ENCODE measurements at places on chromosomes 11 and 22.
A peak's percentile ranks its signal among the peaks of the same experiment; 100 is the strongest.

DNA sequence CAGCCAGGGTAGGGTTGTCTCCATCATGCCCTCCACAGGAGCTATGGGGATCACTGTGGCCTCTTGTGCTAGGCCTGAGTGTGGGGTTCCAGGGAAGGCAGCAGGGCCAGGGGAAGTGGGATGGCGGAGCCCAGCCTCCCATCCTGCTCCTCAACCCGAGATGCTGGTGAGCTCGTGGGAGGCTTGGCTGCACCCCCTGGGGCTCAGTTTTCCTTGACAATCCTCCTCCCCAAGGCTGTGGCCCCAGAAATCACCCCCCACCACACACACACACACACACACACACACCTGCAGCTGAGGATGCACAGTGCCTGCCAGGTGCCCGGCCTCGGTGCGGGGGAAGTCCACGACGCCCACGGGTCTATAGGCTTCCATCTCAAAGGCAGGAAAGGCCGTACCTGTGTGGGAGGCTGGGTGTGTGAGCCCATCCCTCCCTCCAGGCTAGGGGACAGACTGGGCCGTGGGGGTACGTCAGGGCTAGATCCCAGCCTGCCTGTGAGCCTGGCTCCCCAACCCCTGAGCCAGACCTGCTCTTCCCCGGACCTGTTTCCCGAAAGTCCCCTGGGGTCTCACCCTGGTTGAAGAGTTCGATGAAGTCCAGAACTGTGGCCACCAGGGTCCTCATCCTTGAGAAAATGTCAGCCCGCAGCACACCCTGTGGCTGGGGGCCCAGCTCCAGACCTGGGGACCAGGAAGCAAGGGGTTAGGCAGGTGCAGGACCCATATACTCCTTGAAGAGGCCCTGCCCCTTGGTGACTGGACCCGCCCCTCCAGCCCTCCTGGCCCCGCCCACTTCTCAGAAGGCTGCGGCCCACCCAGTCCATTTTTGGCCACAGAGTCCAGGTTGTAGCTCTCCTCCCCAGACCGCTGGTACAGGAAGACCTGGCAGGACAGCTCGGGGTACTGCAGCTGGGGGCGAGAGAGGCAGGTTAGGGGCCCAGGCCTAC is 5.2 kb upstream of the TBX10 start:
- DNase-seq, result no peak

GRCh38 chr11:126919147-126919823 is 81.3 kb downstream of the KIRREL3 start:
- no peak for DNase-seq

- DNase-seq, result no peak
Observed at GRCh38 chr22:36767035-36767775, 8.7 kb downstream of the IFT27 start.

GRCh38 chr11:18563090-18563730 is 25.3 kb downstream of the UEVLD start:
- no peak for DNase-seq

- no peak for DNase-seq
Observed at GRCh38 chr22:47367993-47368945, 605.8 kb downstream of the TBC1D22A start.

DNA sequence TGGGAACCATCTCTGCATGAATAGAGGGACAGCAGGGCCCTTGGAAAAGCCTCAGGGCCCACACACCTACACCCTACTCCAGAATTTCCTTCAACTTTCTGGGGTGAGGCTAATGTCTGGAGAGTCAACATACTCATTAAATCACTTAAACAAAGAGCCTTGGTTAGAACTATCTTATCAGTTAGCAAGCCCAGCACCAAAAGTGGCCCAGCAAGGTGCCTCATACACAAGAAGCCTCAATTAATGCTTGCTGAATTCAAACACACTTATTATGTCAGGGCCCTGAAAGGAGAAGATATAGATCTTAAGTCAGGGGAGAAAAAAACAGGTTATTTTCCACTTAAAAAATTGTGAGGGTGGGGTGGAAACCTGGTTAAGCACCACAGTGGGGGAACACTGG is 61.4 kb downstream of the C11orf58 start:
- no peak for DNase-seq

- peak; percentile 74 for DNase-seq
Observed at GRCh38 chr11:22666688-22667439, 453 bp downstream of the GAS2 start.

DNA sequence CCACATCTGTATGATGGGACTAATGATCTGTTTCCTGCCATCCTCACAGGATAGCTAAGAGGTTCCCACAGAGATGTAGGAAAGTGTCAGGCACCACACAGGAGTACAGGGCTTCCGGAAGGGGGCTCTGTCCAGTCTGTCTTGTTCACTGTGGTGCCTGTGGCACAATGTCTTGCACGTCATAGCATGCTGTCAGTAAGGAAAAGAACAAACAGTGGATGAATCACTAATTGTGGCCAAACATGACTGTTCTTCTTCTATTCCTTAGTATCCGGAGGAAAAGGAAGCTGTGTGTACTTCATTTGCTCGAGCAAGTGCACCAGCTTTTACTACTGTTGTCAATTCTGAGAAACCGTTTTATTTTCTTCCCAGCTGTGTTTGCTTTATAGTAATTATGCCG is 73.4 kb upstream of the YWHAH start:
- no peak for DNase-seq

GRCh38 chr22:37043209-37043827 is 8.2 kb upstream of the KCTD17 start:
- DNase-seq, result no peak

DNA sequence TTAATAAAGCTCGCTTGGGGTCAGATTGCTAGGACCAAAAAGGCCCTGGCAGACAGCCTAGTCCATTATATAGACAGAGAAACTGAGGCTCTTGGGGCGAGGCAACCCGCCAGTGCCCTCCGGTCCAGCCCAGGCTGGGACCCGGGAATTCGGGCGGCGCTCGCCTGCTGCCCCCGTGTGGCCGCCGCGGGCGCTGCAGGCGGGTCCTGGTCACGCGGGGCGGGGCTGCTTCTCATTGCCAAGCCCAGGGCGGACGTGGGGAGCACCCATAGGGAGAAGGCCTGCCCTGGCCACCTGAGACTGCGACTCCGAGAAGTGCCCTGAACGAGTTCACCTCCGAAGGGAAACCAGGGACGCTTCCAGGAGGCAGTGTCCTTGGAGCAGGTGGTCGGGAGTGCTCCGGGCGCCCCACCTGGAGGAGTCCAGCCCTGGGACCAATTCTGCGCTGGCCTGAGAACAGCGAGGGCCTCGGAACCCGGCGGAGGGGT is 36.0 kb upstream of the CSNK1E start:
- DNase-seq, result peak; percentile 75

- no peak for DNase-seq
Observed at GRCh38 chr22:48180631-48181030, 1418.2 kb downstream of the TBC1D22A start.

DNA sequence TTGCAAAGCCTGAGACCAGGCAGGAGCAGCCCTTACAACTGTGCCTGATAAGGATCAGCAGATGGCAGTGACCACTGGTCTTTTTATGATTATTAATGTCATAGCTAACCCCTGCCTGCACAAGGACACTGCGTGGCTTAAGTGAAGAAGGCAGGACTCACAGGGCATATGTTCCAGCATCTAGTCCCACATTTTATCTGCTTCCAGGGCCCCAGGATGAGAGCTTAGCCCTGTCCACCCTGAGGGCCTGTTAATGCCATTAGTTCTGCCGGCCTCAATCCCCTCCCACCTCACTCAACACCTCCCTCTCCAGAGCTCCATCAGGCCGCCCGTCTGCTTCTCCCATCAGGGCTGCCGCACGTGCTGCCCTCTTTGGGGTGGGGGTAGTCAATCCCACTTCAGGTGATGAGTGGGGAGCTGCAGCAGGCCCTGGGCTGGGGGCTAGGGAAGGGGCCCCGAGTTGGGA is 33.1 kb upstream of the TSPAN18 start:
- DNase-seq, result no peak

DNA sequence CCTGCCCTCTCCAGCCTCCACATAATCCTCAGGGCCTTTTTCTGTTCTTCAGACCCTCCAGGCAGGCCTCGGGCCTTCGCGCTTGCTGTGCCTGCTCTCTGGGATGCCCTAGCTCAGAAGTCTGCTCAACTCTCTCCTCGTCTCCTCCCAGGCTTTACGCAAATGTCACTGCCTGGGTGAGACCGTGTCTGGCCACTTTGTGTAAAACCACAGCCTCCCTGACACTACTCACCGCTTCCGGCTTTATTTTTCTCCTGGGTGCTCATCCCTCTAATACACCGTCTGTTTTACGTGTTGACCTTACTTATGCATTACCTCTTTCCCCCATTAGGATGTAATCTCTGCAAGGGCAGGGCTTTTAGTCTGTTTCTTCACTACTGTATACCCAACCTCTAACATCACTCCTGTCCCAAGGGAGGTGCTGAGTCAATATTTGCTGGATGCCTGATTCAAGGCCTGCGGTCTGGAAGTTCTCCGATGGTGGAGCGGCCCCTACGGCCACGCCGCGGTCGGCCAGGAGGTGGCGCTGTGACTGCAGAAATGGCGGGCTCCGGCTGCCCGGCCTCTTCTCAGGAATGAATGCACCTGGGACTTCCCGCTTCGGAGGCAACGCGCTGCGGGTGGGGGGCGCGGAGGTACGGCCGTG is 58.2 kb upstream of the THY1 start:
- peak; percentile 71 for DNase-seq

- DNase-seq, result no peak
Observed at GRCh38 chr11:79466411-79466810, 25.6 kb upstream of the TENM4 start.
